T follicular helper cell (primary cell): ENCODE measurements at places on chromosomes 11 and 22.

- no peak for DNase-seq
Observed at GRCh38 chr22:25759825-25760231, 17.8 kb downstream of the MYO18B start.

DNA sequence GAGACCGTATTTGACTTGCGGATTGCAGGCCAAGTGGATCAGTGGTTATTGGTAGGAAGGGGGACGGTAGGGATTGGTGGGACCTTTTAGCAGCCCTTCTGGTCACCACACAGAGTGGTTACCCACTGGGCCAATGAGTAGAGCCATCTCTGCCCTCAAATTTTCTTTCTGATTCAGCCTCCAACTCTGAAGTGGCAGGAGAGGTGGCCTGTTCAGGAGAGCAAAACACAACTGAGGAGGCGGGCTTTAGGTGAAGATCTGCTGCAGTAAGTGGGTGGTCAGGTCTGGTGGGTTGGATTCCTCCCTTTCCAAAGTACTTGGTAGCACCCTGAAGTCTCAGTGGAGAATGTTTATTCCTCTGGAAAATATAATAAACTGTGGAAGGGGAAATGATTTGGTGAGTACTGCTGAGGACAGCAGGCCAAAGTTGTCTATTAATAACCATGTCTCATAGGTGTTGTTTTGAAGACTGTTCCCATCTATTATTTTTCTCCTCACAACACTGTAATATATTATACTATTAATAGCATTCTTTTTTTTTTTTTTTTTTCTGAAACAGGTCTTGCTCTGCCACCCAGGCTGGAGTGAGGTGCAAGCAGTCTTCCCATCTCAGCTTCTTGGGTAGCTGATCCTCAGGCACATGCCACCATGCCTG lies 1.5 kb downstream of the MISFA start:
- DNase-seq, result no peak

DNA sequence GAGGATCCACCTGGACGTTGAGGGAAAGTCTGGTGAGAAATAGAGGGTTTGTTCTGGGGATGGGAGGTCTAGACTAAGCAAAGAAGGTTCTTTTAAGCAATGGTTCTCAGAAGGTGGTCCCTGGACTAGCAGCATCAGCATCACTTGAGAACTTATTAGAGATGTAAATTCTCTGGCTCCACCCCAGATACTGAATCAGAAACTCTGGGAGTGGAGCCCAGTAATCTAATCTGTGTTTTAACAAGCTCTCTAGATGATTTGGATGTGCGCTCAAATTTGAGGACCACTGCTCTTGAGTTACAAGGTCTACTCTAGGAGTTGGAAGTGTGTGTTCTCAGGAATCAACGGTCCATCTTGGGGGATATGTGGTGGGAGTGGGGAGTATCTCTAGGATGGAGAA lies 3.3 kb upstream of the ABCG4 start:
- DNase-seq, result no peak

GRCh38 chr11:77506857-77507256 lies 33.0 kb upstream of the PAK1 start:
- DNase-seq, result no peak

DNA sequence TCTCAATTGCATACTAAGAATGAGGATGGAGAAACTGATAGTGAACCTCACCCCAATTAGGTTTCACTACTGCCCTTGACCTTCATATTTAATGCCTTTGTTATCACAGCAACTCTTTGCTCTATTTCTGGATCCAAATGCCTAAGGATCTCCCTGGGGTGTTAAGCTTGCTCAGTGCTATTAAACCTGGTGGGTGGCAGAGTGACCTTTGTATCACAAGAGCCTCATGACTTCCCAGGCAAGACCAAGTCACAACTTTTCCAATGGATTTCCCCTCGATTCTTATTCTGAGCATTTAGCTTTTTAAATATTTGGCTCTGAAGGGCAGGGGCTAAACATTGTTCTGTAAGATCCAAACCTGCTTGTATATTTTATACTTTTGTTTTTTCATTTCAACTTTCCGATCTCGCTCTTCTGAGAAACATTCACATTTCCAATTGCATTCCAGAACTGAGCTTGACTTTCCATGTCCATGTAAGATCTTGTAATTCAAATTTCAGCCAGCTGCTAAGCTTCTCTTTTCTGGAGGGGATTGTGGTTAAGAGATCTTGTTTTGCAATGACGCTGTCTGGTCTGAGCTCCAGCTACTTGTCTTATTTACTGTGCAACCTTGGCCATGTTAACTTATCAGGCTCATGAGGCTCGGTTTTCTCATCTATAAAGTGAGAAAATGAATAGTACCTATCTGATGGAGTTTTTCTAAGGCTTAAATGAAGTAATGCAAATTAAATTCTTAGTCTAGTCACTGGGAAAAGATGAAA lies 6.4 kb upstream of the EHF start:
- DNase-seq, result no peak

DNA sequence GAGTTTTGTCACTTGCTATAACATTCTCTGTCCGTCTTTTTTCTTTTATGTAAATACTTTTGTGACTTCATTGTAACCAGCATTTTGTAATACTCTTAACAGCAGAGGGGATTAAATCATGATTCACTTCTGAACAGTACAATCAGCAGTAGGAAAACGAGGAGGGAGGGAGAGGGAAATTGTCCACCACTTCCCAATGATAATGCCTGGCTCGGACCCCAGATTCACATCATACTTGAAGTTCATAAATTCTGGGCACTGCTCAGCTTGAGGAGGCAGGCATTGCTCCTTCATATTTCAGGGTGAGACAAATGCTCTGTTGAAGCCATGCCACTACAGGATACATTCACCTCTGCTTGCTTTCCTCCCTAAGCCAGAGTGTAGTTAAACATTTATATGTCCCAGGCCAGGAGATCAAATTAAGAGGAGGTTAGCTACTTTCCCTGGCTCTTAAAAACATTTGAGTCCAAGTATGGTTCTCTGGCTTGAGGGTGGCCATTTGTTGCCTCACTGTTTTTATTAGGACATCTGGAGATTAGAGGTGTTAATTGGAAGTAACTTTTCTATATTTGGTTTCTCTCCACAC lies 129.0 kb upstream of the LDLRAD3 start:
- no peak for DNase-seq

DNA sequence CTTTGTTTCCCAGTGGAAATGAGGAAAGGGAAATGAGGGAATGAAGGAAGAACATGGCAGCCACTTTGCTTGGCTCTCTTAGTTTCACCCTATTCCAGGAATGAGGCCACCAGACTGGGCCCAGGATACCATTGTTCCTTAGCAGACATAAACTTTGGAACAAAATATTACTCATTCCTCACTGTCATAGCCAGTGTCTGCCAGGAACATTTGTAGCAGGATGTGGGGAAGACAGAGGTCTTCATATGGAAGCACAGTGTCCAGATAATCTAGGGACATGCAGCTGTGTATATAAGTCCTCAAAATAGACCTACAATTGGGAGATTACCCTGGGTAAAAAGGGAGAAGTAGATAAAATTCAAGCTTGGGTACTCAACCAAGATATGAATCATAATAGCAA lies 15.2 kb upstream of the FUT4 start:
- DNase-seq, result no peak

DNA sequence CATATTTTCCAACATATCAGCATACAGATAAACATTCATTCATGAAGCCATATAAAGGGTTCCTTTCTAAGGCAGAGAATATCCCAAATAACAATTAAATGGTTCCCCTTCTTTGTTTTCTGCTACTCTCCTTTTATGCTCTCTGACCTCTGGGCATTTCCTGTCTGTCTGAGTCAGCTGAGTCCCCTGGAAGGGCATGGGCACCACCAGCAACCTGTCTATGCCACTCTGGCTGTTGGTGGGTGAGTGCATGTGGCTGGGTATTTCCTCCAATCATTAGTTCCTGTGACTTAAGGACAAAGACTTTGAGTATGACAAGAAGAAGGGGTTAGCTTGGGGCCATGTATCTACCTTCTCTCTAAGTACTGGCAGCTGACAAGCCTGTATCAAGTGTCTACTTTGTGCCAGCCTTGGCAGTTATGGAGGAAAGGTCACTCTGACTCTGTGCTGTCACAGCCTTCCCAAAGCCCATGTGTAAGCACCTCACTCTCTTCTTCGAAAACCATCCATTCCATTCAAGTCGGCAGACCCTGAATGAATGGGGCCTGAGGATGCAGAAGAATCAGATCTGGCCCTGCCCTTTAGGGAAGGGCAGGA lies 86.3 kb upstream of the PHOX2A start:
- no peak for DNase-seq

DNA sequence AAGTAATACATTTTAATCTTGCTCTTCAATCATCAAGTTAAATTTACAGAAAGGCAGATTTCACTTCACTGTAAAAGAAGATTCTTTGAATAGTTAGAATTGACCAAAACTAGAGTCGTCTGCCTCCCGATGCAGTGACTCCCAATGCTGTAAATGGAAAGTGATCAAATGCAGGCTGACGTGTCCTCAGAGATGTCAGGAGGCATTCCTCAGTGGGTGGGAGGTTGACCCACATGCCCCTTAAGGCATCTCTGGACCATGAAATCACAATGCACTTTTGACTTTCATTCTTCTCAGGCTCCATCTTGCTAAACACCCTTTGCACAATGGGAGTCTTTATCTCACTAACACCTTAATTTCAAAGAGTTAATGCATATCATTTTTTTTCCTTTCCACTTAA lies 19.0 kb upstream of the CECR2 start:
- DNase-seq, result no peak

DNA sequence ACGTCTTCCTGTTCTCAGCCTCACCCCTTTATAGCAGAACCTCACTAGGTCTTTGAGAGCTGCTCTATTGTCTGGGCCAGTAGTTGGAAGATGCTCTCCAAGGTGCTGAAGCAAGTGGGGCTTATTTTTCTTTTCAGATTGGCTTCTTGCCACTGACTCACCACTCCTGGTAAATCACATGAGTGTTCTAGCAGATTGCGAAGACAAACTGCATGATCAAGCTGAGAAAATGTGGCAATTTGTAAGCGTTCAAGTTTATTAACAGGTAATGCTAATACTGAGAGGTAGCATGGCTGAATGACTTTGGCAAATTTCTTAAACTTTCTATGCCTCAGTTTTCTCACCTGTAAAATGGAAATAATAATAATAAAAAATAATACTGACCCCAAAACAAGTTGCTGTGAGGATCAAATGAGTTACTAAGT lies 59.2 kb downstream of the CACNG2 start:
- no peak for DNase-seq

DNA sequence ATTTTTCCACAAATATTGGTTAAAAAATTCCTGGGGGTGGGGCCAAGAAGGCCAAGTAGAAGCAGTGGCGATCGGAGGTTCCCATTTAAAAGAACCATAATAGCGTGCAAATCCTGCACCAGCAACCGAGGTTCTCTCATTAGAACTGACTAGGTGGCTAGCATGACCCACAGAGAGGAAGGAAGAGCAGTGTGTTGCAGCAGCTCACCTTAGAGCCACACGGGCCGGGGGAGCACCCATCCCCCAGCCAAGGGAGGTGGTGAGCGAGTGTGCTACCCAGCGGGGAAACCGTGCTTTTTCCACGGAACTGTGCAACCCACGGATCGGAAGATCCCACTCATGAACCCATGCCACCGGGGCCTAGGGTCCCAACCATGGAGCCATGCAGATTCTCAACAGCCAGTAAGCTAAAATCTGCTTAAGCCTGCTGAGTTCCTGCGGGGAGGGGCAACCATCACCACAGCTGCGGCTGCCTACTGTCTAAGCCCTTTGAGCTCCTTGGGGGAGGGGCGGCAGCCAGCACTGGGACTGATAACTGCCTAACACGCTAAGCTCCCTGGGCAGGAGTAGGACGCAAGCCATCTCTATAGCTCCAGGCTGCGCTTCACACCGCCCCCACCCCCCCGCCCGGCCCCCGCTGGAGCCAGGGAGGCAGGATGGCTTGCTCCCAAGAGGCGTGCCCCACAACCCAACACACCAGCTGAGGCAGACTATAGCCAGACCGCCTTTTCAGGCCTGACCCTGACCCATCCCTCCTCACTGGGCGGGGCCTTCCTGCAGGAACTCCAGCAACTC lies 21.0 kb upstream of the HTATIP2 start:
- DNase-seq, result no peak

GRCh38 chr22:42328130-42328783 lies 57.8 kb upstream of the TCF20 start:
- DNase-seq, result no peak

GRCh38 chr11:28697920-28698827 lies 590.0 kb downstream of the METTL15 start:
- no peak for DNase-seq
